ENCODE measurements at places on chromosomes 5 and 9. TPM values are rescaled to one million over a fixed set of nuclear protein-coding genes. Genes with fewer than 3 reads are reported as not detected.

DNA sequence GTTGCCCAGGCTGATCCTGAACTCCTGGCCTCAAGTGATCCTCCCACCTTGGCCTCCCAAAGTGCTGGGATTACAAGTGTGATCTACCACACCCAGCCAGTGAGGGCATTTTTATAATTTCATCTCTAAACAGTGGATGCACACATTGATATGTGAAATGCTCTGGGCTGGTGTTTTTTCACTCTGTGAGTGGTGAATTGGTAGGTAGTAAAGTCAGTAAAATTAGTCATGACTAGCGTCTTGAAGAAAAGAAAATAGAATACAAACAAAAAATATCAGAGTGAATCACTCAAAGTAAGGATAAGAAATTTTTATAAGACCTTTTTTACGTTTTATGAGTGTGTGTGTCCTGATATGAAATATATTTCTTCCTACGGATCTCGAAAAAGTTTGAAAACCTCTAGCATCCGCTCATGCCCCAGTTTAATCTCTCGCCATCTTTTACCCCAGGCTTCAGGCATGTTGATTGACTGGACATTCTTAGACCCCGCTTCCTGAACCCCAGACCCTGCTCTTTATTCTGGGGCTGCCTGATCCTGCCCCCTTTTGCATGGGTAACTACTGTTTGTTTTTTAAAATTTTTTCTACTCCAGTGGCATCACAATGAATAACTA is 14.0 kb downstream of the OSTF1 start:
- DNase-seq: no peak

GRCh38 chr9:6894135-6894534 is 136.4 kb downstream of the KDM4C start:
- DNase-seq: no peak

- DNase-seq: no peak
These were observed 223.2 kb downstream of the PCSK1 start for GRCh38 chr5:96209829-96210228.

Gene CNTNAP3
- total RNA-seq: 10.6 TPM

DNA sequence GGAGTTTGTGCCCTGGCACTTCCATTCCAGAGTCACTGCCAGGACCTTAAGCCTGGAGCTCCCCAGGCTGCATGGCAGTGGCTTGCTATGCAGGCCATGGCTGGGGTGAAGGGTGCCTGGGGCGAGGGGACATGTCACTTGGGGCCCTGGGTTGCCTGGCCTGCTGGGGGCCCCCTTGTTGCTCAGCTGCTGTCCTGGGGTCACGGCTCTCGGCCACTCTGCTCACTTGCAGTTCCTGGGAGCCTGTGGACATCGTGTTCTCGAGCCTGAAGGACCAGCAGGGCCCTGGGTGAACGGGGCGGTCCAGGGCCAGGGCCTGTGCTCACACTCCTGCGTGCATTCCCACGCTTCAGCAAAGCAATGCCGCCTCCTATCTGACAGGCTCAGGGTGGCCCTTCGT is 14.5 kb upstream of the SLC2A6 start:
- no peak for DNase-seq

DNA sequence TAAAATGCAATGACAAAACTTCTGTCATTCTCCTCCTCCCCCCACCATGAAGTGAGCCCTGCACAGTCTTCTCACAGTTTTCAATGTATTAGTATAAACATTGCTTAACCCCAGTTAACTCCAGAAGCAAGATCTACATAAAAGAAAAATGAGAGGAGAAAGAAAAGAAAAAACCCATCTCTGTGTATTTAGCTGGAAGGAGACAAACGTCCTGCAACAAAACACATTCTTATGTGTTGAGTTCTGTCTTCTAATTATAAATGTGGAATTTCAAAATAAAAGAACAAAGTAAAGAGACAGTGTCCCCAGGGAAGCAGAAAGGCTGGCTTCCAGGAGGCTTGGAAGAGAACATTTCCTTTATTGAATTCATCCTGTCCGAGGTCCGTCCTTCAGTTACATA is 491.9 kb upstream of the TUSC1 start:
- no peak for DNase-seq

Gene RIC1
- 19.4 TPM for total RNA-seq

- no peak for DNase-seq
These were observed 32.8 kb downstream of the GDNF start for GRCh38 chr5:37807015-37807414.

Gene CDH6
- total RNA-seq: 3.1 TPM

- no peak for DNase-seq
These were observed 158.6 kb upstream of the ARRDC3 start for GRCh38 chr5:91541696-91542095.

DNA sequence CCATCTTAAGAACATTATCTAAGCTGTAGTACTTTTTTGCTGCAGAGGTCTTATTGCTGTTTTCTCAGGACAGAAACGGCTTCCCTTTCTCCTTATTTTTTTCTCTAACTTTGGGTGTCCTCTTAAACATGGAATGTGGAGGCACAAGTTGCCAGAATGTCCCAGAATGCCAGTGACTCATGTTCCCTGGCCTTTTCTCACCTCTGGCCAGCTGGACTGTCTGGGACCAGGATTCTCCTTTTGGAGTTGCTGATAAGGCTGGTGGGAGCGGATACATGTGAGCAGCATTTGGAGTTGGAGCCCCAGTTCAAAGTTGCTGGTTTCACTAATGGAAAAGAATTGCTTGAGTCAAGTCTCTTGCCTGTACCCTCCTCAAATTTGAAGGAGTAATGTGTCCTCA is 112.8 kb downstream of the ARHGAP26 start:
- DNase-seq: no peak

DNA sequence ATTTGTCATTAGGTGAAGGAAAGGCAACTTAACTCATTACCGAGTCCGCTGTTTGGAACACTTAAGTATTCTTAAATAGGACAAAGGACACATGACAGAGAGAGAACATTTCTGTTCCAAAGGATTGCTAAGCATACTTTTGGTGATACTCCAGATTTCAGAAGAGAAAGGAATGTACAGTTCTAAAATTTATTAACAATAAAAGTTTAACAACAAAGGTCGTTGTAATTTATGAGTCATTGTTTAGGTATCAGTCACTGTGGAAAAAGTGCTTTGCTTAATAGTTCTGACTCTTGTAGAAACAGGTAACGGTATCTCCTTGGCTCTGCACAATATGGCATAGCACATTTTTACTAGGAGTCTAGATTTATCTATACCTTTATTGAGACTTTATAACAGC is 36.3 kb upstream of the PAM start:
- no peak for DNase-seq

DNA sequence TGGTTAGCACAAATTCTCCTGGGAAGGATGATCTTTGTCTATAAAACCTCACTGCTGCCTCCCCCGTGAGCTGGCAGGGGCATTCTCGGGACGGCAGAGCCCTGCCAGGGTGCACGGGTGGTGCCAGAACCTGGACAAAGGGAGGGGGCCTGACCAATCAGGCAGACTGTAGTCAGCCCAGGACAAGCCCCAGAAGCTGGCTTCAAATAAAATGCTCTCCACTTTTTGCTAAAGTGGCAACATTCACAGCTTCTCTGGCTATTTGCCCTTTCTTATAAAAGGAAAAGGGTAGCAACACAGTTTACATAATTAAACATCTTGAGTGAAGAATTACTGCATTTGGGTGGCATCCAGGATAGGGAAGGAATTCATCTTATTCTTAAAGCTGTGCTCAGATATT is 14.4 kb downstream of the IL9 start:
- no peak for DNase-seq

DNA sequence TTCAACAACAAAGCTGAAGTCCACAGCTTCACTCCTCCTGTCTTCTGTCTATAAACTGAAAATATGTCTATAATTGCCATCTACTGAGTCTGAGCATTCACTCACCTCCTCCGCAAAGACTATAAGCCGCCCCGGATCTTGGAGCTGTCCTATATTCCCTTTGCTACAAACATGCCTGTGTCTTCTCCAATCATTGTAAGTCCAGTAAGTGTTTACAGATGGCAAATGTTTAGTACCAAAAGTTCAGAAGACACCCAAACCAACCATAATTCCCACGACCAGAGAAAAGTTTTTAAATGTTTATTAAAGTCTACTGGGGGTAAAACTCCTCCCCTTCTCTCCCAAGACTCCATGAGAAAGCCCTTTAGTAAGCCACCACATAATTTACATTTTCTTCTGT is 80.9 kb downstream of the EBF1 start:
- DNase-seq: no peak

DNA sequence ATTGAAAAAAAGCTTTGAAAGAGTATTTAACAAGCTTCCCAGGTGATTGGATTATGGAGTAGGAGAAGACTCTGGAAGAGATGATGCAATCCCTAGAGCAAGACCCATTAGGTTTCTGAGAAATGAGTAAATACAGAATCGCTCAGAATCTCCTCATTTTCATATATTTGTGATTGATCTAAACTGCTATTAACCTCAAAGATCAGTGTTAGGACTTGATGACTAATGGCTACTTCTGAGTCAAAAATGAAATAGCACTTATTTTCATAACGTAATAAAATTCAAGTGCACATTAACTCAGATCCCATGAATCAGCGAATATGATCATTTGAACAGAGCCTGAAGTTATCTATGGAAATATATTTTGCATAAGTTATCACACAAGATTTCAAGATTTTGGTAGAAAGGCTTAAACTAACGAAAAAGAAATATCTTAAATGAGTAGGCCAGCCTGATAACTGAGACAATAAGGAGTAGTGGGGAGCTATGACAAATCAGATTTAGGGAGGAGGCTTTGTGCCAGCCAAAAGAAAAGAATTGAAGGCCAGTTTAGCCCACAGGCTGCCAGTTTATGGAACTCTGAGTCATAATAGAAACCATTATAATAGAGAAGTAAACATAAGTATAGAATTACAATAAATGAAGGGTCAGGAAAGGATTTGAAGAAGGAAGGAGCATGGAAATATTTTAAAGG is 106.7 kb upstream of the OSMR start:
- no peak for DNase-seq

Gene TCF7
- 3.7 TPM for total RNA-seq

DNA sequence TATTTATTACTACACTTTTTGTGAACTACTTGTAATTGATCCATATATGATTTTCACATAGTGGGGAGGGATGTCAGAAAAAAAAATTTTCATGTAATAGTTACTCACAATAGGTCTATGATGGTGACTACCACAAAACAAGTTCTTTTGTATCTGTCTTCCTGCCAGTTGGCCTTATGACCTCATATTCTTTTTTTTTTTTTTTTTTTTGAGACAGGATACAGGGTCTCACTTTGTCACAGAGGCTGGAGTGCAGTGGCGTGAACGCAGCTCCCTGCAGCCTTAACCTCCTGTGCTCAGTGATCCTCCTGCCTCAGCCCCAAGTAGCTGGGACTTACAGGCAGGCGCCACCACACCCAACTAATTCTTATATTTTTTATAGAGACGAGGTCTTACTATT is 10.9 kb downstream of the SEC24A start:
- DNase-seq: no peak

Gene OTULINL
- 59.9 TPM for total RNA-seq

- DNase-seq: no peak
These were observed 33.6 kb upstream of the SARDH start for GRCh38 chr9:133771486-133772482.

Gene GIN1
- 6.6 TPM for total RNA-seq

DNA sequence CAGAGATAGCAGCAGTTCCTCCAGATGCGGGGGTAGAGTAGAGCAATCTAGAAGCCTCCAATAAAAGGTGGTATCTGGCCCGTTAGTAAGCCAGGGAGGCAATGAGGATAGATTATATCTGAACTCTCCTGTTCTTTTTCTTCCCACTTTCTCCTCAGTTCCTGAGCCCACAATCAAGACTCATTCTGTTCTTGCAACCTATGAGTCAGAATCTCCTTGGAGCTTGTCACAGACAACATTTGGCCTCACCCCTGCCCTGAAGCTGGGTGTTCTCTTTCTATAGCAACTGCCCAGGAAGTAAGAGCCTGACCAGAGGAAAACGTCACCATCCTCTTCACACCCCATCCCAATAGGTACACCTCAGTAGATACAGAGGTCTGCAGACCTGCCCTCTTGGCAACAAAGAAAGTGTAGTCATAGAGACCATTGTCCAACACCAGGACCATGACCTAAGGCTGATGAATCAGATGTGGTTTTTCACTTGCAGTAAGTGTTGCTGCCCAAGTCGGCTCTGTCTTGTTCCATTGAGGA is 76.3 kb upstream of the PCA3 start:
- no peak for DNase-seq

Gene TAS2R1
- 0.85 TPM for total RNA-seq

- no peak for DNase-seq
These were observed 56.0 kb downstream of the TRIP13 start for GRCh38 chr5:948472-949274.

GRCh38 chr5:174022384-174023095 is 23.0 kb upstream of the NSG2 start:
- DNase-seq: no peak

- DNase-seq: no peak
These were observed 37.9 kb downstream of the SLC6A7 start for GRCh38 chr5:150227606-150228273.

DNA sequence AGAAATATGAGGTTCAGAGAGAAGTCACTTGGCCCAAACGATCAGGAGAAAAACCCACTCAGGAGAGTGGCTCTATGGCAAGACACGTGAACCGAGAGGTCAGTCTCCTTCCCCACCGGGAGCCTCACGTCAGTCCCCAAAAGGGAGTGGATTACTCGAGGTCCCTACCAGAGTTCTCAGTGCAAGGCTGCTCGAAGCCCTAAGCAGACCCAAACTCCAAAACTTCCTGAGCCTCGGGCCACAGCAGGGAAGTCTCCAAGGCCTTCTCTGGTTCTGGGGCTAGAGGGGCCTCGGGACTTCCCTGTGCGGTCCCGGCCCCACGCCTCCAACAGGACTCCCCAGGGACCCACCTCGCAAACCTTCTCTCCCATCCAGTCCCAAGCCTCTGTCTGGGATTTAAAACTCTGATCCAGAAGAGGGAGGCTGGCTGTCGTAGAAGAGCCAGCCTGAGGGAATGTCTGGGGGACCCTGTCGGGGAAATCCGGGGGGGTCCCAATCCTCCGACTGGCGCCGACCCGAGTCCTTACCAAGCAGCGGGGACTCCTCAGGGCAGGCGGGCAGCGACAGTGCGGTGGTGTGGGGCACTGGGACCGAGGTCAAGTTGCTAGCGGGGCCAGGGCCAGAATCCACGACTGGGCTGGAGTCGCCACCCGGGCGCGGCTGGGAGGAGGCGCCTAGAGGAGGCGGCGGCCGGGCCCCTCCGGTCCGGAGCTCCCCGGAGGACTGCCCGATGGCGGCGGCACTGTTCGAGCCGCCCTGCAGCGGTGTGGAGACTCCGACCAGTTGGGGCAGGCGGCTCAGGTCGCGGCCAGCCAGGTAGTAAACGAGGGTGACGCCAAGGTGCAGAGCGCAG is 679 bp downstream of the B4GALT1 start:
- peak; percentile 63 for DNase-seq

DNA sequence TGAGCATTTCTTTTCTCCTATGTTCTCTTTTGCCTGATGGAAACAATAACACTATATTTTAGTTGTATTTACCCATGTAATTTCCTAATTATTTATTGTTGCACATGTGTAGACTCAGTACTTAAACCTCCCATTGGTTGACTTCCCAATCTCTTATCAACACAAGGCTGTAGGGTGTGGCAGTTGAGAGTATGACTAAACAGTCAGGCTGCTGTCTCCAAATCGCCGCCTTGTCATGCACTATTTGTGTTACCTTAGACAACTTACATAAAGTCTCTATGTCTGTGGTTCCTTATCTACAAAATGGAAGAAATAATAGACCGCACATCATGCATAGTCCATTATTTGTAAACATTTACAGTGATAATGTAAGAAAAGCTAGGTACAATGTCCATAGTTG is 68.9 kb upstream of the EFNA5 start:
- DNase-seq: no peak

All from lung (tissue), 17 donors.